ENCODE measurements at places on chromosomes 3 and 15.
A peak's percentile ranks its signal among the peaks of the same experiment; 100 is the strongest.

DNA sequence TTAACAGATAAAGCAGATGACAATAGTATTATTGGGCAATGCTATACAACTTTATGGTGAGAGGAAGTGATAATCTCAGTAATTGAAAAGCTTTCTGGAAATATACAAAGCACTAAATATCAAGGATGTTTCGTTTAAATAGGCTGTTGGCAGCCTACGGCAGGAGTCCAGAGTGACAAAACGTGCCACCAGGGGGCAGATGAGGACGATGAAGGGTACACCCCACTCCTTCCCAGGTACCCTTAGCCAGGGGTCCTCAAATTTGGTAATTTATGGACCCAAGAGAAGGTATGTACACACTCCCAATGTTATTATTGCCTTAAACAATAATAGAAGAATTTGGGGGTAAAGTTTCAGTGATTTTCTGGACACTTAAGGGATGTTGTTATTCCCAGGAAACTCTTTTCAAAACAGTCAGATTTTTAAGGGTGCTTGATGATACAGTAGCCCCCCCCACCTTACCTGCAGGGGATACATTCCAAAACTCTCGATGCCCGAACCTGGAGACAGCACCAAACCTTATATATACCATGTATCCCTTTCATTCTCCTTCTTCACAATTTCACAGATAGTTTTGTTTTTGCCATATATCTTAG lies 1.4 kb upstream of the MAGEL2 start:
- DNase-seq = peak; percentile 25

DNA sequence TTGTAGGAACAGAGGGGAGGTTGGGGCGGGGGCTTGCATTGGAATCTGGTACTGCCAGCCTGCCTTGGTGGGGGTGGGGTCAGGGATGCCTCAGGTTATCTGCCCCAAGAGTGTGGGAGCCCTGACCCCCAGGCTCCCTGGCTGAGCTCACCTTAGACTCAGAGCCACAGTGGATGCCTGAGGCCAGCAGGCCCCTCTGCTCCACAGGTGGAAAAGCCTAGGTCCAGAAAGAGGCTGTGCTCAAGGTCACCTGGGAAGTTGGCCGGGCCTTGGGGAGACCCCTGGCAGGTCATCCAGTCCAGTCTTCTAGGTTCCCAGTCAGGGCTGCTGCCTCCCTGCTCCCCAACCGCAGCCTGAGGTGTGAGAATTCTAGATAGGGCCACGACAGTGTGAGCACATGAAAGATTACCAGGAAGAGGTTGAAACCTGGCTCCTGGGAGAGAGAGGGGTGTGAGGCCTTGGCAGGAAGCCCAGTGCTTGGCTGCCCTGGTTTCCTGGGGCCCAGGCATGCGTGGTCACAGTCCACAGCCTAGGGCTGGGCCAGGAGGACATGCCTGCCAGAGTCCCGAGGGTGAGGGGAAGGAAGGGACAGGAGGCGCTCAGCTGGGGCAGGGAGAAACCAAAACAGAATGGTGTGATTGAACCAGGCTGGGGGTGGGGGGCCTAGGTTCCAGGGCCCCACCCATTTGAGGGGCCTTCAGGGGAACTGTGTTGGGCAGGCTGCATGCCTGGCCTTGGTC lies 4.9 kb downstream of the HDAC11 start:
- DNase-seq = peak; percentile 54

- DNase-seq = peak; percentile 68
These were observed 29.6 kb downstream of the CHAC1 start for GRCh38 chr15:40982855-40983254.

GRCh38 chr3:121075191-121075590 lies 167.2 kb downstream of the STXBP5L start:
- no peak for DNase-seq

DNA sequence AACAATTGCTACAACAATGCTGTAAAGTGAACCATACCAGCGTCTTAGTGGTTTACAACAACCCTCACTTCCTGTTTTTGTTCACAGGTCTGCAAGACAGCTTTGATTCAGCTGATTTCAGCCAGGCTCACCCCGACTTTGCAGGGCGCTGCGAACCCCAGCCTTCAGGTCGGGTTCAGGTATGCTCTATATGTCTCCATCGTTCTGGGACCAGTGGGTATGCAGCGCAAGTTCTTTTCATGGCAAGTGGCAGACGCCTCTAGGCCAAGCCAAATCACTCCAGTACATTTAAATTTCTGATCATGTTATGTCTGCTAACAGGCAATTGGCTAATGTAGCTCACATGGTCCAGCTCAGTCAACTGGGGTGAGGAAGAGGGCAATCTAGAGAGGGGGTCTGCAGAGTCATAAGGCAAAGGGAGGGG lies 52.4 kb upstream of the RGMA start:
- no peak for DNase-seq

DNA sequence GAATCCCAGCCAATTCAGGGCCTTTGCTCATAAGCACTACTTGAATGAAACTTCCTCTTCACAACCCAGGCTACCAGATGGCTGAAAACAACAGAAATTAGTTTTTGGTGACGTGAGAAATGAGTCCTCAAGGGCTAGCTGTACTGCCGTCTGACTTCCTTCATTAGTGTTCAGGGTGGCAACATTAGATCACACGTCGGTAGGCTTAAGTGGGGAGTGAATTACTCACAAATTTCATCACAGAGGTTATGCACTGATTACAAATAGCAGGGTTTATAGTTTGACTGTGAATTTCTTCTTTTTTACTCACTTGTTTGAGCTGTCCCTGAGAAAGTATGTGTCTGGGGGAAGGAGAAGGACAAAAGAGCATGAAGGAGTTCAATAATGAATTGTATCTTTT lies 397.2 kb downstream of the GAP43 start:
- no peak for DNase-seq

DNA sequence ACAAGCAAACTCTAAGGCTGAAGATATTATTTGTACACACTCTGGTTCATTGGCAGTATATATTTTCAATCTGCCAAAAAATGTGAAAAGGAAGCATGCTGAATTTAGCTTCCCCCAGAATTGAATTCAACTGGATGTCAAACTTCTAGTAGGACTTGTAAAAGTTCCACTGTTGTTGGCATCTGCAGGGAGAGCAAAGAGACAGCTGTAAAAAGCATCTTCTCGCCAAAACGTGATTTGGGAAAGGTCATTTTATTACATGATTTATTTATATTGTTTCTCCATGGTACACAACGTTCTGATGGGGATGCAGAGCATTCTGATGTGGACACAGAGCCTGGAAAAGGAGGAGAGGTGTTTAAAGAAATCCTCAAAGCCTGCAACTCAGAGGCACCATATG lies 196.7 kb upstream of the ADAMTS9 start:
- no peak for DNase-seq

DNA sequence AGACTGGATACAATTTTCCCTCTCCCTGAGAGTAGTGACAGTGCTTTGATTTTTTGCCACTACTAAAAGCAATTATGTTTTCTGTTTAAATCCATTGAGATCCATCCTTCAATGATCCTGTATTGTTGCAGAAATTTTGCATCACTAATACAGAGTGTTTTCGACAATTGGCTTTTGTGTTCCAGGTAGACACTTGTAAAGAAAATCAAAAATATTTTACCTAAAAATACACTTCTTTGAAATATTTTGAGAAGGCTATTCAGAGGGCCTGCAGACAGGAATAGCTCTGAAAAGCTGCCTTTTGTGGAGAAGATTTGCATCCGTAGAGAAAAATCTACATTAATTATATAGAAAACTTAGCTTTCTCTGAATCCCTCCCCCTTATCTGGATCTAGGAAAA lies 66.8 kb upstream of the STRIT1 start:
- DNase-seq = no peak

DNA sequence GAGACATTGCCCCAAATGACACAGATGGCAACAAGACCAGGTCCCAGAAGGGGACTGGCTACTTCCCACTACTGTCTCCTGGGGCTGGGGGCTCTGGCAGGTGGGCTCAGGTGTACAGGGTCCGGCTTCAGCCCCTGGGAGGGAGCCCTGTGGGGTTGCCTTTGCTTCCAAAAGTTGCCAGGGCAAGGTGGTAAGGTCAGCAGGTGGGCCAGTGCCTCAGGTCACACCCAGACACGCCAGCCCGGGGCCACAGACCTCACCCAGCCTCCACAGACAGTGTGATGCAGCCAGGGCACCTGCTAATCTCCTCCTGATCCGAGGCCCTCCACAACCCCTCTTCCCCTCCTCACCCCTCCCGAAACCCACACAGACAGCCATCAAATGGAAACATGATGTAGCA lies 7.5 kb downstream of the OXTR start:
- no peak for DNase-seq

- DNase-seq = no peak
These were observed 52.9 kb downstream of the KLF13 start for GRCh38 chr15:31379577-31379976.

GRCh38 chr15:48537271-48538113 lies 108.0 kb downstream of the FBN1 start:
- no peak for DNase-seq
